ENCODE measurements at places on chromosomes 7 and 10.

- no peak for DNase-seq
Measured at GRCh38 chr10:87703771-87704170, 44.1 kb downstream of the PAPSS2 start.

- DNase-seq = no peak
Measured at GRCh38 chr7:140200061-140200989, 23.5 kb upstream of the KDM7A start.

GRCh38 chr7:134108802-134109201, 18.3 kb upstream of the LRGUK start:
- no peak for DNase-seq

- no peak for DNase-seq
Measured at GRCh38 chr7:15891151-15891881, 204.8 kb upstream of the MEOX2 start.

GRCh38 chr7:116446212-116446855, 53.2 kb upstream of the CAV2 start:
- DNase-seq = no peak

- DNase-seq = no peak
Measured at GRCh38 chr7:64521409-64521984, 41.4 kb downstream of the ZNF680 start.

GRCh38 chr7:38855867-38856266, 53.1 kb downstream of the VPS41 start:
- DNase-seq = peak; percentile 3

- no peak for DNase-seq
Measured at GRCh38 chr10:17003151-17003550, 126.5 kb downstream of the CUBN start.

DNA sequence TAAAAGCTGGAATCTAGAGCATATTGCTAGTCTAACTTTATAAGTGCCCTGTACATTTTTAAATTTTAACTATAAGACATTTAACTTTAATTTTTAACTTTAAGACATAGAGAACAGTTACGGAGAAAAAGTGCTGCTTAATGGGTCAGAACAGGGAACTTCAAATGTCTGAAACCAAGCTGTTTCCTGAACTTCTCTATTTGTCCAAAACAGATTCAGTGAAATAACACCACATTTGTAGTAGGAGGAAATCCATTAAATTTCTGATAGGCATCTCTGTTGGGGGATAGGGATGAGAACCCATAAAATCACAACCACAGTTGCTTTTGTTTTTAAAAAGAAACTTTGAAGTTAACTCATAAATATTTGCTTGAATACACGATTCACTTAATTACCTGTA, 170.8 kb upstream of the ANK3 start:
- no peak for DNase-seq

- no peak for DNase-seq
Measured at GRCh38 chr10:111875725-111876124, 307.8 kb downstream of the GPAM start.
